Stimulated activated CD4-positive, alpha-beta T cell treated with anti-CD3 and anti-CD28 coated beads, TNF-alpha, amount 100 ng/mL, for 24 hours (primary cell): ENCODE measurements at places on chromosomes 4 and X.
A peak's percentile ranks its signal among the peaks of the same experiment; 100 is the strongest.

GRCh38 chrX:9587642-9588041 lies 122.8 kb downstream of the TBL1X start:
- no peak for DNase-seq

GRCh38 chr4:75030649-75031235 lies 97.8 kb downstream of the PARM1 start:
- DNase-seq = no peak

DNA sequence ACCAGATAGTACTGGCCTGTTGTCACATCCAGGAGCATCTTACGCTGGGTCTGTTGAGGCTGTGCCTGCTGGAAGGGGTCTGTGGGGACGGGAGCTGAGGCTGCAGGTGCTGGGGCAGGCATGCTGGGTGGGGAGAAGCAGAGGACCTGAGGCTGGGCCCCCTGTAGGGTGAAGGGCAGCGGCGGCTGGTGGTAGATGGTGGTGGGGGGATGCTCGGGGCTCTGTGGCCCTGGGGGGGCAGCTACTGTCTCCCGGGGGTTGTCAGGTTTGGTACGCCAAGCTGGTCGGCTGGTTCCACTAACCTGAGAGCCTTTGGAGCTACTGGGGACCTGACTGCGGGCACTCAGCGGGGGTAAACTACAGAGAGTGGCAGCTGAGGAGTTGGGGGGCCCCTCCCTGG lies 7.8 kb downstream of the C4orf54 start:
- DNase-seq = no peak

DNA sequence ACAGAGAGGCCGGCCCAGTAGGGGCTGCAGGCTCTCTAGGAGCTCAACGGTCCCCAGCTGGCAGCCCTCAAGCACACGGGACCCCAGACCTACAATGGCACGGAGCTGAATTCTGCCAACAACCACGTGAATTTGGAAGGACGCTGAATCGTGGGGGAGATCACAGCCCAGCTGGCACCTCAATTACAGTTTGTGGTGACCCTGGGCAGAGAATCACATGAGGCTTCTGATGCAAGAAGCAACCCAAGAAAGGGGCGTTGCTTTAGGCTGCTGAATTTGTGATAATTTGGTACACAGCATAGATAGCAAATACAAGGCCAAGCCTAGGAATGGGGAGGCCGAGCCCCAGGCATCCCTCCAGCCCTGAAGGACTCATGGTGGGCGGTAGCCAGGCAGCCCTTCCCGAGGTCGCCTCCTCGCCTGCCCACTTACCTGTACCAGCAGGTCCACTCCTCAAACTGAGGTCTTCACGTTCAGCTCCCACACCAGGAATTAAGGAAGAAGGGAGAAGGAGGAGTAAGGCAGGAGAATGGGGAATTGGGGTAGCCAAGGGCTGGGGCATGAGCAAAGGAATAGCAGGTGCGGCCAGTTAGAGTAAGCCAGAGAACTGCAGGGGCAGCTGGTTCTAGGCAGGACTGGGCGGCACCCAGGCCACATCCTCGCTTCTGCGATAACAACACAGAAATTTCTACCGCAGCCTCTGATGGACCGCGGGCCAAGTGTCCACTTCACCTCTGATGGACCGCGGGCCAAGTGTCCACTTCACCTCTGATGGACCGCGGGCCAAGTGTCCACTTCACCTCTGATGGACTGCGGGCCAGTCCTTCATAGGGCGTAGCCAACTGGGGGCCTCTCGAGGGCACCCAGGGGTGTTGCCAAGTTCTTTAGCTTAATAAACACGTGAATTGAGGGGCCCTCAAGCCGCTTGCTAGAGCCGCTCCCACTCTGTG lies 23.4 kb upstream of the HTRA3 start:
- DNase-seq = no peak

DNA sequence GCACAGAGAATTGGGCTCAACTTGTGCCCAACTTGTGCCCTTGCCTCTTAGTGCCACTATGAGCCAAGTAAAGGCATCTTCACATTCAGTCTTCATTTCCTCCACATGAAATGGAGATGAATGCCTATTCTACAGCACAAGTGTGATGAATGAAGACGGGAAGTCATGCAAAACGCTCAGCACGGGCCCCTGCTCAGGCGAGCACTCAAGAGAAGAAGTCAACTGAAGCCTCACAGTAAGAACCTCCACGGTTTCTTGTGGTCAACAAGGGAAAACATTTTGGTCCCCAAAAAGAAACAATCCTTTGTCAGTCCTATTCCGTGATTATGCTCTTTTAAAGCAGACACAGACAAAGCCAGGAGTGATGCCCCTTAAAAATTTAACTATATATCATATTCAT lies 87.0 kb downstream of the IRF2 start:
- DNase-seq = no peak

GRCh38 chrX:44914532-44915198 lies 41.7 kb downstream of the KDM6A start:
- no peak for DNase-seq

GRCh38 chr4:118968005-118968404 lies 79.4 kb downstream of the SYNPO2 start:
- DNase-seq = no peak

- no peak for DNase-seq
Observed at GRCh38 chr4:26201120-26201519, 119.7 kb upstream of the RBPJ start.

- no peak for DNase-seq
Observed at GRCh38 chr4:14309431-14309830, 681.9 kb upstream of the BOD1L1 start.

DNA sequence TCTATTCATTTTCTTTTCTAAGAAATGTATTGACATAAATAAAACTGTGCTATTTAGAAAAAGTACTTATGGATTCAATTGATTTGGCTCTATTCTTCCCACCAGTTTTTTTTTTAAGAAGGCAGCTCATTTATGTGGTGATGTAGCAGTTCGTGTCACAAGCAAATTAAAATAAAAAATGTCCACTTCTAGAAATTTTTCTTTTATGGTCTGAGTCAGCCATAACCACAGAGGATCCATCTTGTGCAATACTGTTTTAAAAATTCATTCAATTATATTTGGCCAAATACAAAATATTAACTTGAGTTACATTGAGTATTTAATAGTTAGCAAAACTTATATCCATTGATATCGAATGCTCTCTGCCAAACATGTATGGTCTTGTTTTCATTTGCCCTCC lies 207.9 kb upstream of the FAT1 start:
- DNase-seq = no peak

DNA sequence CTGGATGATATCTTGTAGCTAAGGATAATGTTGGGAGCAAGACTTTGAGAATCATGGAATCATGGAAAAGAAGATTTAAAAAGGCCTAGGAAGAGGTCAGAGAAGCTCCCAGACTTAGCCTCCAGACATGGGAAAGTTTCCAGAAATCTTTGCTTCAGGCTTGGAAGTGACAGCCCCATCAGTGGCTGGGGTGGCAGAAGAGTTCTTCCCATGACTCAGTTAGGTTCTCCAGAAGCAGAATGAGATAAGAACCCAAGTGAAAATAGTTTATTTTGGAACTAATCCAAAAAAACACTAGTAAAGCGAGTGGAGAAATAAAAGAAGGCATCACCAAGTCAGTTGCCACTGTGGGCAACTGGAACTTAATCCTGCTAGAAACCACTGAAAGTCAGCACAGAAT lies 506.9 kb downstream of the MID1IP1 start:
- no peak for DNase-seq

- no peak for DNase-seq
Observed at GRCh38 chrX:7082556-7082955, 65.0 kb upstream of the STS start.

- DNase-seq = no peak
Observed at GRCh38 chrX:65516756-65517155, 17.8 kb downstream of the LAS1L start.

GRCh38 chrX:39460499-39460898 lies 637.3 kb downstream of the BCOR start:
- no peak for DNase-seq

GRCh38 chrX:14941301-14941700 lies 68.1 kb downstream of the MOSPD2 start:
- no peak for DNase-seq

GRCh38 chr4:79820427-79820826 lies 252.6 kb downstream of the ANTXR2 start:
- DNase-seq = no peak

GRCh38 chr4:74377714-74378113 lies 12.8 kb downstream of the EREG start:
- no peak for DNase-seq

- no peak for DNase-seq
Observed at GRCh38 chr4:171130256-171130801, 682.9 kb upstream of the GALNTL6 start.

DNA sequence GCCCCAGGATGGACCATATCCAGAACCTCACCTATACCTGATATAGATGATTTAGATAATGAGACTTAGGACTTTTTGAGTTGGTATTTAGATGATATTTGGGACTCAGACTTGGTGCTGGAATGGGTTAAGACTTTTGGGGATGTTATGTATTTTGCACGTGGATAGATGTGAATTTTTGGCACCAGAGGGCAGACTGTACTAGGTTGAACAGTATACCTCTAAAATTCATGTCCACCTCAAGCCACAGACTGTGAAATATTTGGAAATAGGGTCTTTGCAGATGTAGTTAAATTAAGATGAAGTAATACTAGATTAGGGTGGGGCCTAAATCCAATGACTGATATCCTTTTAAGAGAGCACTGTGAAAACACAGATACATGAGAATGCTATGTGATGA lies 15.6 kb downstream of the RBM41 start:
- no peak for DNase-seq

- DNase-seq = no peak
Observed at GRCh38 chr4:140291259-140291658, 82.2 kb upstream of the SCOC start.

- DNase-seq = no peak
Observed at GRCh38 chr4:53507671-53508286, 83.5 kb downstream of the LNX1 start.

DNA sequence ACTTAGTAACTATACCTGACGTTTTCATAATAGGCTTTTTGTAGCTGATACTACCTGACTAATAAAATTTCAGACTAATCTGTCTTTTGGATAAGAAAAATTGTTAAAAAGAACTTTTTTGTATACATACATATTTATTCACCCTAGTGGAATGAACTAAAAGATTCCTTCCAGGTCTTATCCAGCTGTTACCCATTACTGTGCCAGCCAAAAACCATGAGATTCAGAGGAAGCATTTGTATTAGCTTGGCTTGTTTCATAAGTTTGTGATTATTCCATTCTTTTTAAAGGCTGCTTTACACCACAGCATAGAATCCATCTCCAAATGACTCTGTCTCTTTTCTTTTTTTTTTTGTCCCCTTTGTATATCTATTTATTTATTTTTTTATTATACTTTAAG lies 149.4 kb downstream of the FAT4 start:
- no peak for DNase-seq

GRCh38 chr4:28811025-28811424 lies 1909.1 kb upstream of the PCDH7 start:
- no peak for DNase-seq

GRCh38 chr4:123776267-123776666 lies 379.7 kb downstream of the SPRY1 start:
- no peak for DNase-seq

DNA sequence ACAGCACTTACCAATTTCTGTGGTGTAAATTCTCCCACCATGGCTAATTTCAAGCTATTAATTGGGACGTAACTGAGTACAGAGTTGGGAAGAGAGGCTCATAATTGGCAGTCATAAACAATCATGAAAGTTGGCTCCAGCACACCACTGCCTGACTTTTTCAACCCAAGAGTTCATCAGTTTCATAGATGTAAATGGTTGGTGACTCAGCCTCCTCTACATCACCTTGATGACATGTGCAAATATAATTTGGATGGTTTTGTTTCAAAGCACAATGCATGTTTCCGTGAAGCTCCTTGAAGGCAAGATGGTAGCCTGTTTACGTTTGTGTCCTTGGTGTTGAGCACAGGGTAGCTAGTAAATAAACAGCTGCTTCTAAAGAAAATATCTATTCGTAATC lies 235.1 kb downstream of the LDB2 start:
- no peak for DNase-seq

DNA sequence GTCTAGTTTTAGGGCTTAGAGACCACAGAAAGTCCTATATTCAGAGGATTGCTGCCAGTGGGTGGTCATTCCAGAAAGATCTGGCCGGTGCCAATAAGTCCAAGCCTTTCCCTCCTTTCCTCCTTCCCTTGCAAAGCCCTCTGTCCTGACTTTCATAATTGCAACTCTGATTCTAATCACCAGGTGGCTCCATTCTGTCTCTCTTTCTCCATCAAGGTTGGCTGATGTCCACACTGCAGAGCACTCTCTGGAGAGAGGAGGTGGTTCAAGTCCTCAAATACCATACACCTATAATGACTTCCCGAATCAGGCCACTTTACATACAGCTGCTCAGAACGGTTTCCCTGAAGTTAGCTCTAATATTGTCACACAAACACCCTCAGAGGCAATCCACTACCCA lies 22.4 kb upstream of the ARMCX4 start:
- DNase-seq = no peak

DNA sequence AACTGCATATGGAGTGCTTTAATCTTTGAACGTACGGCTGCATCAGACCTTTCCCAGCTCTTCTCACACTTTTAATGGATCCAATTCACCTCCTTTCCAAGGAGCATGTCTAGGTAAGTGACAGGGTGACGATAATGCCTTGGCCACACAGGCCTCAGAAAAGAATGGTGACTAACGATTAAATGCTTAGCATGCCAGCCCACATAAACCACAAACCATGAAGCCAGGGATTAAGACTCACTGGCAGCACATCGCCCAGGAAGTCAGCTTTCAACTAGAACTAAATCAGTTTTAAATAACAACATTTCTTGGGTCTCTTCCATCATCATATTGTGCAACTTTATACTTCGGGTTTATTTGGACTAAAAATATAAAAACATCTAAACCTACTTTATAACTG lies 28.7 kb downstream of the INPP4B start:
- peak; percentile 38 for DNase-seq

- no peak for DNase-seq
Observed at GRCh38 chr4:44149282-44149681, 299.3 kb downstream of the KCTD8 start.

GRCh38 chrX:150035531-150035930 lies 97.2 kb upstream of the EOLA2 start:
- no peak for DNase-seq

DNA sequence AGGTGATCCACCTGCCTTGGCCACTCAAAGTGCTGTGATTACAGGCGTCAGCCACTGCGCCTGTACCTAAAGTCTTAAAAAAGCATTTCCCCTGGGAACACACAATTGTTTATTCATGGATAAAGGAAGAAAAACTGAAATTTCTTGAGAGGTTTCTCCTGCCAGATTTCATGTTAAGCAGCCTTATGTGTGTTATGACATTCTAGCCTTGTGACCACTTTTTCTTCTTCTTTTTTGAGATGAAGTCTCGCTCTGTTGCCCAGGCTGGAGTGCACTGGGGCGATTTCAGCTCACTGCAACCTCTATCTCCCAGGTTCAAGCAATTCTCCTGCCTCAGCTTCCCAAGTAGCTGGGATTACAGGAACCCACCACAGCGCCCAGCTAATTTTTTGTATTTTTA lies 57.8 kb upstream of the PLAC8 start:
- no peak for DNase-seq

GRCh38 chr4:87848622-87849351 lies 16.0 kb downstream of the MEPE start:
- no peak for DNase-seq

GRCh38 chrX:134526399-134526798 lies 66.4 kb downstream of the HPRT1 start:
- no peak for DNase-seq

- no peak for DNase-seq
Observed at GRCh38 chrX:10079231-10079630, 77.5 kb upstream of the CLCN4 start.

- DNase-seq = no peak
Observed at GRCh38 chrX:106917830-106918500, 2.2 kb upstream of the CLDN2 start.
